Right atrium auricular region (tissue), 2 donors: ENCODE measurements at places on chromosomes 7 and 10. TPM values are rescaled to one million over a fixed set of nuclear protein-coding genes. Genes with fewer than 3 reads are reported as not detected.

GRCh38 chr7:77238703-77239136 is 39.1 kb upstream of the FGL2 start:
- DNase-seq = no peak

DNA sequence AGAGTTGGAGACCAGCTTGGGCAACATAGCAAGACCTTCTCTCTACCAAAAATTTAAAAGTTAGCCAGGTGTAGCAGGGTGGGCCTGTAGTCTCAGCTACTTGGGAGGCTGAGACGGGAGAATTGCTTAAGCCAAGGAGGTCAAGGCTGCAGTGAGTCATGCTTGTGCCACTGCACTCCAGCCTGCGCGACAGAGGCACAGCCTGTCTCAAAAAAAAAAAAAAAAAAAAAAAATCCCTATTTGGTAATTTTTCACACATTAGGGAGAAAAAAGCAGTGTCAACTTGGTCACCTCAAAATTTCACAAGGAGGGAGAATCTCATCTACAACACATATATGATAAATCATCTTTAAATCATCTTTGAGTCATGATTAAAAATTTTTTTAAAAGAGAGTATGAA is 6.4 kb upstream of the ZNF398 start:
- DNase-seq = no peak

Gene TMEM229A
- 1.1 TPM for total RNA-seq

- DNase-seq = no peak
Observed at GRCh38 chr10:26950934-26951333, 90.2 kb upstream of the ABI1 start.

Gene WNT8B
- total RNA-seq = not detected

GRCh38 chr7:99920149-99920548 is 819 bp upstream of the TRIM4 start:
- DNase-seq = no peak

DNA sequence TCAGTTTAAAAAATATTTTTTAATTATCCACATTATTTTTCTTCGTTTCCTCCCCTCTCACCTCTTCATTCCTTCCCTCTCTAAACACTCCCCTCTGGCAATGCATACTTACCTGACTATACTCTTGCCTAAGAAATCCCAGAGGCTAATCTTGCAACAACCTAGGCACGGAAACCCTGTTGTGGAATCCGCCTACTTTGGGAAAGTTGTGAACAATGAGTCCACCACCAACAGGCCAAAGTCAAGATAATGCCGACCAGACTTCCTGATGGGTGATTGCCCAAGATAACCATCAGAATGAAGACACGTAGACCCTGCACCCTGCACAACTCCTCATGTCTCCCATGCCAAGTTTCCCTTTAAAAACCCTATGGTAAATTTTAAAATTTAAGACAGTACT is 521.5 kb downstream of the KIF20B start:
- DNase-seq = no peak

- DNase-seq = no peak
Observed at GRCh38 chr7:141673346-141673745, 28.6 kb downstream of the DENND11 start.

Gene GBX1
- total RNA-seq = not detected

Gene NEBL
- 304 TPM for total RNA-seq

DNA sequence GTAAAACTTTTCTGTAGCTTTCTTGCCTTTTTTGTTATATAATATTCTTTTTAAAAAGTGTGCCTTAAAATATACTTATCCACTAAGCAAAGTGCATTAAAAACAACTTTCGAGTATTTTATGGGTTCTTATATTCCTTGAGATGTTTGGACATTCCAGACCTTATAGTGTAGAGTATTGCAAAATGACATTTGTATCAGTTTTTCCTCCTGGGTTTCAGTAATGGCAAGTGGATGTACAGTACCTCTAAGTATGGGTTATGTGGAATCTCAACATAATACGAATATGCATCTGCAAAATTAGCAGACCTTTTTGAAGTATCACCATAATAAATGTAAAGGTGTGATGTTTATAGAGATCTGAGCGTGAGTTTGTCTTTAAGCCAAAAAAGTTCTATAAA is 2.7 kb downstream of the CDK13 start:
- no peak for DNase-seq

GRCh38 chr10:89771684-89772083 is 70.3 kb downstream of the KIF20B start:
- no peak for DNase-seq

Gene BHLHA15
- not detected for total RNA-seq

- no peak for DNase-seq
Observed at GRCh38 chr10:95097805-95098204, 28.5 kb upstream of the CYP2C8 start.

DNA sequence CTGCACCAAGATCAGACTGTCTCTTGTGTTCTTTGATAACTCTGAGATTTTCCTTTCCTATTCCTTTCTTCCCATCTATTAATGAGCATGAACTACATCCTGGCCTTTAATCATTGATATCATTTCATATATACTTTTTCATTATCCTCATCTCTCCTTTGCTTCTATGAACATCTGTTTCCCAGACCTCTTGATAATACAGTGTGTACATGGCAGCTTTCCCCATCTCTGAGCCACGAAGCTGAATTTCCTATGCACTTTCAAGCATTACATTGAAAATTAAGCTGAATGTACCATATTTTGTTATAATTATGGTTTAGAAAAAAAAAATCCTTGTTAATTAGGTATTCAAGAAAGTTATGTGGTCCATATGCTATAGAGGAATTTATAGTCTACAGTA is 60.9 kb upstream of the CREB5 start:
- DNase-seq = no peak

Gene CLEC5A
- total RNA-seq = 1.7 TPM

- DNase-seq = no peak
Observed at GRCh38 chr7:8442814-8443304, 9.4 kb downstream of the NXPH1 start.

Gene MRPS33
- 36.1 TPM for total RNA-seq

Gene ASZ1
- total RNA-seq = not detected

- DNase-seq = no peak
Observed at GRCh38 chr7:112669306-112669705, 120.9 kb downstream of the TMEM168 start.

DNA sequence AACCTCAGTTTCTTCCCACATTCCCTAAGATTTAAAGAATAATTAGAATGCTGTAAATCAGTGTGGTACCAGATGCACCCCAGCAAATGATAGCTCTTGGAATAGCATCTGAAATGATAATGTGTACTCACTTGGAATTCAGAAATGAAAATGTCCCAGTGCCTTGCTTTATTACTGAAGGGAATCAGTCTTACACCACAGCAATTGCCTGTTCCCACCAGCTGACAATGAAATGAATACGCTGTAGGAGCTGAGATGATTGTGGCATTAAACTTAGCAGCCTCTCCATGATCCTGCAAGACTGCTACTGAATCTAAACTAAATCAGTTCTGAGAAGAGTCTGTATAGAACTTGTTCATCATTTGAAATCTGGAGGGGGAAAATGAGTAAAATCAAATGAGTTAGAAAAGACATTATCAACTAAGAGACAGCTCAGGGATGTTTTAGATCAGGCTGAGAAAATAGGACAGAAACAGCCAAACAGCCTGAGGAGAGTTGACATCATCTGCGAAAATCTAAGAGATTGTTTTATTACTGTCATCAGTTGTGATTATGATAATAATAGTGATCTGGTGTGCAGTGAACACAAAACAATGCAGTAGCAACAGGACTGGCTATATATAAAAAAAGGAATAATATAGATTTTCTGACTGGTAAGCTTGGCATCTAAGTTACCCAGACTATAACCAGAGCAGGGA is 108.6 kb upstream of the SLC13A1 start:
- no peak for DNase-seq

GRCh38 chr10:78768041-78768835 is 300.5 kb upstream of the ZMIZ1 start:
- no peak for DNase-seq

DNA sequence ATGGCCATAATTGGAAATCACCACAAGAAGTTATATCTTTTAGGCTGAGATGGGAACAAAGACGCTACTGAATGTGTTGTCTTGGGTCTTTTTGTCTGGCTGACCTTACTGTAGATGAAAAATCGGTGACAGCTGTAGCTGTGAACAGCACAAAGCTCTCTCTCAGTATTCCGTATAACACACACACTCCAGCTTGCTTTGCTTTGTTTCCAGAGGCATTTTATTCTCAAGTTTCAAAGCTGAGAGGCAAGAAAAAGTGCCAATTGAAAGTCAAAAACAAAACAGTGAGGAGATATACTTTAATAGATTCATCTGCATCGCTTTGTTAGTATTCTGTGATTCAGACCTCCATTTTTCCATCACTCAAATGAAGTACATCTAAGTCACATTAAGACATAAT is 39.6 kb upstream of the CABCOCO1 start:
- DNase-seq = no peak

DNA sequence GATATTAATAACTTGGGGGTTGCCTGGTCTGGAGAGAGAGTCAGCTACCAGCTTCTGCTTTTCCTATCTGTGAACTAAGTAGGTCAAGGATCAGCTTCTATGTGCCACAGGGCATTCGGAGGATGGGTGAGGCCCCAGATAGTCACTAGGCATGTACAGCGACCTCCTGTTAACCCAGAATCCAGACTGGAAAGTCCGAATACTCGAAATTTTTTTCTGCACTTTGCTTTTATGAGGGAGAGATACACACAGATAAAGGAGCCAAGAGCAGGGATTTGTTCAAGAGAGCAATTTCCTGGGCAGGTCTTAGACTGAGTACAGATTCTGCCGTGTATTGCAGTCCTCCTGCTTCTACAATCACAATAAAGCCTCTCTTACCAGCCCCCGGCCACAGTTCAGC is 54.2 kb downstream of the EMX2 start:
- no peak for DNase-seq

Gene CPVL
- total RNA-seq = 2.7 TPM

- no peak for DNase-seq
Observed at GRCh38 chr7:142626420-142627035, 122.7 kb upstream of the PRSS1 start.

Gene ADAM22
- 1.9 TPM for total RNA-seq

GRCh38 chr7:120272261-120272660 is 714 bp upstream of the KCND2 start:
- no peak for DNase-seq

- no peak for DNase-seq
Observed at GRCh38 chr10:118472415-118473304, 122.8 kb downstream of the PRLHR start.

Gene GPR15LG
- not detected for total RNA-seq

DNA sequence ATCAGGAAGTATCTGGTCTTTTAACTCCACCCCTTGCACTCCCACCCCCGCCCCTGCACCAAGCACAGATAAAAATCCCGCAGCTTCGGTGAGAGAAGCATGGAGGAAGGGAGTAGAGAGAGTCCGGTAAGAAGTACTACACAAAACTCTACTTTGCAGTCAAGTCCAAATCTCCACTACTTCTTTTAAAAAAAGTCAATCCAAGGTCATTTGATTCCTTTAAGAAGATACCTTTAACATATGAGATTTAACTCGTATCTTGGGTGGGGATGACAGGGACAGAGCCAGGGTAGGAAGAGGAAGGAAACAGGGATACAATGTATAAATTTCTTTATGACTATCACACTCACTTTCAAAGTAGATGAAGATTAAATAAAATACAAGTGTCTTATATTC is 132.1 kb downstream of the NRBF2 start:
- no peak for DNase-seq

DNA sequence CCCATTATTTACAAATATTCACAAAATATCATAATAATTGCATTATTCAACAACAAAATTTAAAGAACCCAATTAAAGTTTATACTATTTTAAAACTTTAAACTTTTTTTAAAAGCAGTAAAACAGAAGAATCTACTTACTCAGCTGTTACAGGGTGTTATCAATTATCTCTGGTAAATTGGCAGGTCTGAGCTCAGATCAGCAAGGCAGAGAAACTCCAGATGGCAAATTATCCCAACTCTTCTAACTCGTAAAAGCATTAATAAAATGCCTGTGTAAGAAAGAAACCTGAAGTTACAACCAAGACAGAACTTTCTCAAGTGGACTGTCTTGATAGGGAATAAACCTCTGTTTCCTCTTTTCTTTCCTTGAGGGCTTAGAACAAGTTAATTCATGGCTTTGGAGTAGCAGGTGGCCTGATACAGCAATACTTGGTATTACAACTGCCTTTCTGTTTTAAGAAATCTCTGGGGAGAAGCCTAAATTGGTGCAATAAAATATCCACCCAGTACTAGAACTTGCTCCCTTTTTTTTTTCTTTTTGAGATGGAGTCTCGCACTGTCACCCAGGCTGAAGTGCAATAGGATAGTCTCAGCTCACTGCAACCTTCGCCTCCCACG is 275.3 kb upstream of the MKLN1 start:
- DNase-seq = no peak
